Panc1 (cell line): ENCODE measurements at places on chromosomes 12 and 14.
A peak's percentile ranks its signal among the peaks of the same experiment; 100 is the strongest.

DNA sequence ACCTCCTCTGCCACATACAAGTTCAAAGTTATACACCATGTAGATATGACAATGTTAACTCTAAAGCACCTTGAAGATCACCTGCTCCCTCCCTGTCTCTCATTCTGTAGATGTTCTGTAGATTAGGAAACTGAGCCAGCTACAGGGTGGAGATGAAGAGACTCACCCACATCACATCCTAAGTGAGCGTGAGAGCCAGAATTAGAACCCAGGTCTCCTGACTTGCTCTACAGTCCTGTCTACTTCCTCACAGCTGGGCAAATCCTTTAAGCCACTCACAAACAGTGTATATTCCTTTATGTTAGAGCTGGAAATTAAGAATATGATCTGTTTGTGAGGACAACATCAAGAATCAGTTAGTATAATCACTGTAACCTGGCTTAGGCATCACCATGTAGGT is 1.8 kb downstream of the APPL2 start:
- no peak for DNase-seq

DNA sequence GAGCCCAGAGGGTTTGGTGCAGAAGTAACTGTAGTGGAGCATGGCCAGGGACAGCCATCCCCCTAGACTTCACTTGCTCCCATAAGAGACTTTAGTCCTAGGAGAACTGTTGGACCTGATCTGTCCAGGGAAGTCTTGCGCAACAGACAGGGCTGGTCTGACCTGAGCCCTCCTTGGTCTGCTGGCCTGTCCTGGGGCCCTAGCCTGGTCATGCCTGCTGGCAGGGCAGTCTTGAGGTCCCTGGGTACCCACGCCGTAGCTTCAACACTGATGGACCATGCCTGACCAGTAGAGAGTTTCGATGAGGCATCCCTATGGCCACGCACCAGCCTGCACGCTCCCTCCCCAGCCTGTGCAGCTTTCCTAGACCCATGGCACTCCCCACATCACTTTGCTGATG is 305.7 kb downstream of the GPHN start:
- DNase-seq: no peak

DNA sequence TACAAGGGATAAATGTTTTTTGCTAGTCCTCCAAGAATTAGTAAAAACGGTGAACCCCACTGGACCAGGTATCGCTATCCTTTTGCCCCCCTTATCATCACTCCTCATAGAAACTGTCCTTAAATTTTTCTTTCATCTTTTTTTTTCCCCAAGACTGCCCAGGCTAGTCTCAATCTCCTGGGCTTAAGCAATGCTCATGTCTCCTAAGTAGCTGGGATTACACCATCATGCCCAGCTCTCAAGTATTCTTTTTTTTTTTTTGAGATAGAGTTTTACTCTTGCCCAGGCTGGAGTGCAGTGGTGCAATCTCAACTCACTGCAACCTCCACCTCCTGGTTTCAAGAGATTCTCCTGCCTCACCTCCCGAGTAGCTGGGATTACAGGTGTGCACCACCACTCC is 9.7 kb downstream of the IRF2BPL start:
- DNase-seq: no peak

DNA sequence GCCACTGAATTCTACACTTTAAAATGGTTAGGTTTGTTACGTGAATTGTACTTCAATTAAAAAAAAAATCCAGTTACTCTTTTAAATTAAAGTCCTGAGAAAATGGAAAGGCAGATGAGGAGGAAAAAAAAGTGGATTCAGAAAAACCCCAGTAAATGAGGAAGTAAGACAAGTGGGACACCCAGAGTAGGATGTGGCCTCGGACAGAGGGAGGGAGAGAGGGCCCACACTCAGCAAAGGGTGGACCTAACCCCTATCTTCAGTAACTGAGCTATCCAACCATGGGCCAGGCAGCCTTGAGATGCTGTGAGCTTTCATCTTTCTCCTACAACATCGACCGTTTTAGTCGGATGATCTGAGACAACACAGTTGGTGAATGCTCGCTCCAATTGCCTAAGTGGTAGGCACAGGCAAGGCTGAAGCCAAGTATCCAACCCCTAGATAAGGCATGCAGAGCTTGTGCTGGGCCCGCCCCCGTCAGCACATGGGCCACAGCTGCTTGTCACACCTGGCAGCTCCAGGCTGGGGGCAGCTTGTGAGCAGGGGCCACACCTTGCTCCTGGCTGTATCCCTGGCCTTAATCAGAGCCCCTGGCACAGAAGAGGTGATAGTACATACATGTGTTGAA is 142.1 kb downstream of the TTC7B start:
- DNase-seq: no peak

DNA sequence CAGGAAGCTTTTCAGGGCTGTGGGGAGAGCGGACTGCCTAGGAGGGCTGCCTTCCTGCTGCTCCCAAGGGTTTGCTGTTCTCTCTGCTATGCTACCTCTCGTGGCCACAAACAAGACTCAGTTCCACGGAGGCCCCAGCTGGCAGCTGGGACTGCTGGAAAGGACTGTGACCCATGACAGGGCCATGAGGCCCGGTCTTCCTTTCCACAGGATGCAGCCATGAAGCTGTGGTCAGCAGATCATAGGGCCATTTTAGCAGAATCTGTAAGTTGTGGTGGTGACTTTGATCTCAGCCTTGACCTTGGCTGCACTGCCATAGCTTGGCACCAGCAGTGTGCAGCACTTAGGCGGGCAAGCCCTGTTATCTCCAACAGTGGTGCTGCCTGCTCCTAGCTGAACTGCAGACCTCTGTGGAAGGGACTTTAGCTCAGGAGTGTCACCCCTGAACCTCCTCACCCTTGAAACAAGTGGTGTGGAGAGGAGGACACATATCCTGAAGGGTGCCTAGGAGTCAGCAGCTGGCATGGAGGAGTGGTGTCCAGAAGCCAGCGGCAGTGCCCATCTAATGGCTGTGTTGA is 12.3 kb downstream of the KRT80 start:
- DNase-seq: no peak

GRCh38 chr14:20632831-20633691 is 8.4 kb downstream of the OR6S1 start:
- peak; percentile 94 for DNase-seq

DNA sequence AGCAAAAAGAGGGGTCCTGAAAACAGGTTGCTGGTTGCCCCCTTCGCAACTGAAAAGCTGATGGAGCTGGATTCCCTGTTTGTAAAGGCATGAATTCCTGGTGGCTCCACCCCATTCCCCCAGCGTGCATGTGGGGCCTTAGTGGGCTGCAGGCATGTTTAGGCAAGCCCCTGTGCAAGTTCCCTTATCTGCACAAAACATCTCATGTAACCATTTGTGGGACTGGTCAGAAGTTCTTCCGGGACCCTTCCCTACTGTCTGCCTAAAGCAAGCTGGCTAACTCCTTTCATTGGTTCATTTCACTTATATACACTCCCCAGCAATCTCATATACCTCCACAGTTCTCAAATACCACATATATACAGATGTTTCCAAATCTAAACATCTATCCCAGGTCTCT is 24.0 kb upstream of the HIGD1C start:
- DNase-seq: no peak

DNA sequence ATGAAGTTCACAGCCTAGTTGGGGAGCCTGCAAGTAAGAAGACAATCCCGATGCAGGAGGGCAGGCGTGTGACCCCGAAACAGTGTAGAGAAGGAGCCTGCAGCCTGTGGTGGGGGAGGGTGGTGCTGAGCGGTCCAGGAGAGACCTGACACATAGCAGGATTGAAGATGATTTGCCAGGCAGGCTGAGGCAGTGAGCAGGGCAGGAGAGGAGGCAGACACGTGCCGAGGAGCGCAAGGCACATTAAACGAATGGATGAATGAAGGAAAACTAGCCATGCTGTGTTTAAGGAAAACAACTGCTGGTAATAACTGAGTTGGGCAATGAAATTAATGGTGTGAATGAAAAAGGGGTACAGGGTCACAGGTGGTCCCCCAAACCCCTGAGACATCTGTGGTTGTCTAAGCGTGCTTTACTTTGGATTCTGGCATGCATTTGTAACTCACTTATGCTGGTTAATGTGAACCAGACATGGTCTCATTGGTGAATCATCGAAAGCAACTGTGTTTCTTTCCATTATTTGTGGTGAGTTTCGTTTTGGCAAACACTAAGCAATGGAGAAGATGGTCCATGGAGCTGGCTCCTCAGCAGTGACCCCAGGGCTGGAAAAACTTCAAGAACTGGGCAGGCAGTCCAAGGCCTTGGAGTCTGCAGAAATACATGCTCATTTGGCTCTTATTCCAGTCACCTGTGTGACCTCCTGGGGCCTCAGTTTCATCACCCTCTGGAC is 96.9 kb upstream of the EVL start:
- no peak for DNase-seq

- no peak for DNase-seq
These were observed 850 bp upstream of the ZNF385A start for GRCh38 chr12:54385251-54385914.

DNA sequence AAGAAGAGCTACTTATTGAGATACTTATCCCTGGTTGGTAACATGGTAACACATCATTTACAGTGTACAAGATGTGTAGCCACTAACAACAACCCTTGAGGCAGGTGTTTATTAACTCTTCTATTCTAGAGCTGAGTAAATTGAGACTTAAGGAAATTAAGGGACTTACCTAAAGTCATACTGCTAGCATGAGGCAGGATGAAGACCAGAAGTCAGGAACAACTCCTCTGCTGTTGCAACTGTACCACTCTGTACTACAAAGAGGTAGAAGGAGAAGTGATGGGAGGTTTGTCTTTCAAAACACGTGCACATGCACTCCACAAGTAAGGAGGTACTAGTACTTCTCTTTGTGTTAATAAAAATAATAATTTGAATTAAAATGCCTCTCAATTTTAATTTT is 79.9 kb downstream of the LLPH start:
- DNase-seq: no peak

- DNase-seq: no peak
These were observed 248.1 kb upstream of the SOX5 start for GRCh38 chr12:24197532-24197931.

- DNase-seq: no peak
These were observed 24.9 kb upstream of the C2CD5 start for GRCh38 chr12:22569253-22569652.

DNA sequence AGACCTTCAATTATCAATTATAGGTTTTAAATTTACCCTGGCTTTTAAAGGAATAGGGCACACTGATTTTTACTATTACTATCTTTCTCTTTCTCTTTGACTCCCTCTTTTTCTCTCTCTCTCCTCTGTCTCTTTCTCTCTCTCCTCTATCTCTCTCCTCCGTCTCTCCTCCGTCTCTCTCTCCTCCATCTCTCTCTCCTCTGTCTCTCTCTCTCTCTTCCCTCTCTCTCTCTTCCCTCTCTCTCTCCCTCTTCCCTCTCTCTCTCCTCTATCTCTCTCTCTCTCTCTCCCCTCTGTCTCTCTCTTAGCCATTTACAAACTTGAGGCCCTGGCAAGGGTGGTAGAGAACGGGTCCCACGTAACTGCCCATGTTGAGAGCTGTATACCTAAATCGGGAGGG is 62.3 kb downstream of the LRIG3 start:
- DNase-seq: no peak

DNA sequence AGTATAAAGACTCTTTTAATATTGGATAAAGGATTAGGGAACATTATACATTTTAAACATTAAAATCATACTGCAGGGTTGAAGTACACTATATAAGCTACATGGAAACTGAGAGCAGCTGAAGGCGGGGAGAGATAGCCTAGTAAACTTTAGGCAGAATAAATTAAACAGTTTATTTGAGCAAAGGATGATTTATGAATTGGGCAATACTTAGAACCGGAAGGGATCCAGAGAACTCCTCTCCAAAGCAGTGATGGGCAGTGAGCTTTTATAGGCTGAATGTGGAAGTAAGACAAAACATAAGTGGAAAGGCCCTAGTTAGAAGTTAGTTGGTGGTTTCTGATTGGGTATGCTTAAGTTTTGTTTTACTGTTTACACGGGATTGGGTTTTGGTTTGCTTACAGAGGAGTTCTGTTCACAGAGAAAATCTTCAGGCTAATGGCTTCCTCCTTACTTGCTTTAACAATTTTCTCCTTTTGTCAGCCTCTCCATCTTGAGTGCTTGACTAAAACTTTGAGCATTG is 18.9 kb downstream of the LEMD3 start:
- no peak for DNase-seq

- no peak for DNase-seq
These were observed 182.3 kb downstream of the RASSF9 start for GRCh38 chr12:85653731-85654455.

- DNase-seq: no peak
These were observed 916 bp upstream of the PAWR start for GRCh38 chr12:79691511-79692248.

DNA sequence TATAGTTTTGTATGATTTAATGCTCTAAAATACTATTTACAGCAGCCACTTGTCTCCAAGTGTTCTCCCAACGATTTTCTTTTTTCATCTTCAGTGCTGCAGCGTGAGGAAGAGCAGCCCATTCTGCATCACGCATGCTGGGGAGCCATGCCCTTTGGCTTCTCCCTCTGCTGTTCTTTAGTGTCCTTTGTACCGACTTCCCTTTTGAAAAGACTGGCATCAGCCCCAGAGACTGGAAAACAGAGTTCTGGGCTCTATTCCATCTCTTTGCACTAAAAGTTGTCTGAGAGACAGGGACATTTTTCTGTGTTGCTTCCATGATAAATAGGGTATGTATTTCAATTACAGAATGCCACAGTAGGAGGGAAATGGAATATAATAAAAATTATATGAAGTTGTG is 105.1 kb downstream of the RERG start:
- no peak for DNase-seq

DNA sequence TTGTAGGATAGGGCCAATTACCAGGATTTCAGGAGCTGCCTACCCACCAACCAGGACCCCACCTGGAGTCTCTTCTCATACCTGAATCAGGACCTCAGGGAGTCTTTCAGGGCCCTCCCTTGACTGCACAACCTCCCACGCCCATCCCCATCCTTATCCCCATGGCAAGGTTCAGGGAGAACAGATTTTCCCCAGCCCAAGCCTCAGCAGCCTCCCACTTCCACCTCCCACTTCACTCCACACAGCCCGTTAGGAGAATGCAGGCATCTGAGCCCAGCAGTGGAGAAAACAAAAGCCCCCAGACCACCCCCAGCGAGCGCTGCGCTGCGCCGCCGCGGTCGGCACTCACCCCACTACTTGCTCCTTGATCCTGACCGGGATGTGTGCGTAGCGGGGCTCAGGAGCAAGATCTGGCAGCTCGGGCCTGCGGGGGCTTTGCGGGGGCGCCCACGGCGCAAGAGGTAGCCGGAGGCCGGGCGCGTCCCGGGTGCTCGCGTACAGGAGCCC is 1.4 kb downstream of the B4GALNT1 start:
- DNase-seq: no peak

GRCh38 chr12:132460571-132460970 is 29.4 kb upstream of the FBRSL1 start:
- no peak for DNase-seq
